ENCODE measurements at places on chromosomes 12 and 14.
A peak's percentile ranks its signal among the peaks of the same experiment; 100 is the strongest.

DNA sequence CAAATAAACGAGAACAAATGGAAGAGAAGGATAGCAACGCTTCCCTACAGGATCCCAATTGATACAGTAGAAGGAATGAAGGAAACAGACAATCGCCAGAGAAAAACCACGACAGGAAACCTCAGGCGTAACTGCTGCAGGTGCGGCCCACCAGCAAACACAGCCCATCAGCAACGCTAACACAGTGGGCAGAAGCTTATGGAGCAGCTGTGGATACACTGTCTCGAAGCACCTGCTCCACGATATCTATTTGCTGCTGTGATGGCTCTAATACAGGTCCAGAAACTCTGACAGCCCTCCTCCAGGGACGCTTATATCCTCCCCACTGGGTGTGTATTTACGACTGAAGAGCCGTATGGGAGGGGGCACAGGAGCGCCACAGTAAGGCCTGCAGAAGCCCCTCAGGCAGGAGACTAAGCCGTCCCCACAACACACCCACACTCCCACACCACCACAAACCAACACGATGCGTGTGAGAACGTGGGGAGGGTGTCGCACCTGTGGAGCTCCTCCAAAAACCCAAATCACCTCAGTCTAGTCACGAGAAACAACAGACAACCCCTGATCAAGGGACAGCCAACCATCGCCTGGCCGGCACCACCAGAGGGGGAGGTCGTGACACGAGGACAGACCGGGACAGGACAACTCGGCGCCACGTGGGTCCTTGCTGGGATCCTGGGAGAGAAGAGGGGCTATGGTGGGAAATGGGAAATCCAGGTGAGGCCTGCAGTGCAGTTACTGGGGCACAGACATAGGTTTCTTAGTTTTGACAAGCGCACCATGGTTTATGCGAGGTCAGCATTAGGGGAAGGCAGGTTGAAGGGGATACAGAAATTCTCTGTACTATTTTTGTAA, 24.0 kb downstream of the POLE start:
- DNase-seq, result no peak

GRCh38 chr12:122687086-122687485, 16.1 kb downstream of the HCAR2 start:
- DNase-seq, result peak; percentile 90

- no peak for DNase-seq
Measured at GRCh38 chr12:103677905-103678304, 90.8 kb downstream of the STAB2 start.

DNA sequence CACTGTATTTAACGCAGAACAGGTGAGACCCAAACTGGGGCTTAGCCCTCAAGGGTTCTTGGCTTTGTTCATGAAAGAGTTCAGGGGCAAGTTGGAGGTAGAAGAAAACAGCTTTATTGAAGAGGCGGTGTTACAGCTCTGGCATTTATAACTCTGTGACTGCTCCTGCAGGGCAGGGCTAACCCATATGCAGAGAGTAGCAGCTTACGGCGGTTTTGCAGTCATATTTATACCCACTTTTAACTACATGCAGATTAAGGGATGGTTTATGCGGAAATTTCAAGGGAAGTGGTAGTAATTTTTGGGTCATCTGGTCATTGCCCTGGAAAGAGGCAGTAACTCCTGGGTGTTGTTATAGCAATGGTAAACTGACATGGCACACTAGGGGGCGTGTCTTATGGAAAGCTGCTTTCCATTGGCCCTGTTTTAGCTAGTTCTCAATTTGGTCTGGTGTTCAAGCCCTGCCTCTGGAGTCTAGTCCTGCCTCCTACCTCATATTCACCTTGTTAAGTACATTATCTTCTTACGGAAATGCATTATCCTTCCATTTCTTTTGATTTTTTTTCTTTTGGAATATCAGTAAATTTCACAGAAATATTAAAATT, 1.8 kb upstream of the IAPP start:
- DNase-seq, result no peak
